ENCODE measurements at places on chromosomes 3 and 15.

DNA sequence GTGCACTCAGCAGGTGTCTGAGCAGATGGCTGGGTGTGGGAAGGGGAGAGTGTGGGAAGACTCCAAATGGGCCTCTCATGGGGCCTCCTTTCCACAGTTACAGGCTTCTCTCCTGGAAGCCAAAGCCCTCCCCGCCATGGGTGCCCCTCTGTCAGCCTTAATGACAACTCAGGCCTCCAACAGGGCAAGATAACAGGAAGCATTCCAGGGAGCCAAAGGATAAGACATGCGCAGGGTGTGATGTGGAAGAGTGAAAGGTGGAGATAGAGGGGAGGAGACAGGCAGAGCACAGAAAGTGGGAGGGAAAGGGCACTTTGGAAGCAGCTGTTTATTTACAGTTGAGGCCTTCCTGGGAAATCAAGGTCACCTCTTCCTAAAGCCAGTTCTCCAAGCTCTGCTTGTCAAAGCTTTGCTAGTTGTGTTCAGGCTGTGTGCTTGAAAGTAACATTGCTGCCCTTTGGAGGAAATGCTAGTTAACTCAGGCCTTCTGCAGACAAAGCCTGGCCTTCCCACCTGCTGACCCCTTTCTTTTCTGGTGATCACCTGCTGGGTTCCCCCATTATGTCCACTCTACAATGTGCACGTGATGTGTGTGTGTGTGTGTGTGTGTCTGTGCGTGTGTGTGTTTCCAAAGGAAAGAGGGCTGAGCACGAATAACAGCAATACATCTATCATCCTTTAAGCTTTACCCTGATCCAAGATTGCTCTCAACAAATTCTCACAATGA lies 35.2 kb upstream of the SMAD3 start:
- no peak for DNase-seq

DNA sequence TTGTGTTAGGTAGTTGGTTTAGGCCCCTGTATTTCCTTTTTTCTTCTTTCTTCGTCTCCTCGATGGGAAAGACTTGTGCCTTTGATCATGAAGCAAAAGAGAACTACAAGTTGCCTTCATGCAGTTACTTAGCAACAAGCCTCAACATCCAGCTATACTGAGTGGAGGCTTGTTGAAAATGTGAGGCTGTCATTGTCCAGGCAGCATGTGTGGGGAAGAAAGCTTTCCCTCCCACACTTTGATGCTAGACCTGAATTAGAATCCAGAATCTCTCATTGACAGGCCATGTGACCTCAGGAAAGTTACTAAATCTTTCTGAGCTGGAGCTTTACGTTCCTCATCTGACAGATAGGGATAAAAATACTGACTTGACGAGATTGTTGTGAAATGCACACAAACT lies 23.7 kb downstream of the IFT122 start:
- no peak for DNase-seq

DNA sequence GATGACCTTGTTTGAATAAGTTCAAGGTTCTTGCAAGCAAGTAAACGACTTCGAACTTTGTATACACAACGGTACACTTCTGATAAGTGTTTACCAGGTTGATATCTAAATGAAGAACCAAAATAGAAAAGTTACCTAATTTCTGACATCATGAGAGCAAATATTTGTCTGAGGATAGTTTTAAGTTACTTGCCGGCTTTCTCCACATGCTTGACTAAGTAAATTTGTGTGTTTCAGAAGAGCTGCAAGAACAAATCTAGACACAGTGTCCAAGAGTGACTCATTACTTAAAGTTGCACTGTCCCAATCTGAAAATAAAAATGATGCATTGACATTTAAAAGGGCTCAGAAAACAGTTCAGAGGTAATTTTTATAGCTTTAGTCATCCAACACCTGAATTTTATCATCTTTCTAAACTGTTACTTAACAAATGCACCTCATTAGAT lies 115.1 kb downstream of the HERC1 start:
- no peak for DNase-seq

DNA sequence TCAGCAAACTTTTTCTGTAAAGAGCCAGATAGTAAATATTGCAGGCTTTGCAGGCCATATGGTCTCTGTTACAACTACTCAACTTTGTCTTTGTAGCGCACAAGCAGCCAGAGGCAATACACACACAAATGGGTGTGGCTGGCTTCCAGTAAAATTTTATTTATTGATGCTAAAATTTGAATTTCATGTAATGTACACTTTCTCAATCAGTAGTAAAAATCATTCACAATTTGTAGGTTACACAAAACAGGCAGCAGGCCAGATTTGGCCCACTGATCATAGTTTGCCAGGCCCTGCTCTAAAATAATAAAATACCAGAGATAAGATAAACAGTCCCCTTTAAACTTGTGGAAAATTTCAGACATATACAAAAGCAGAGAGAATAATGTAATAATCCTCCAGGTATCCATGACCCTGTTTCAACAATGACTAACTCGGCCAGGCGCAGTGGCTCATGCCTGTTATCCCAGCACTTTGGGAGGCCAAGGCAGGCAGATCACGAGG lies 330.3 kb downstream of the SHQ1 start:
- DNase-seq, result no peak

- DNase-seq, result no peak
Observed at GRCh38 chr15:99435877-99436541, 129.8 kb upstream of the MEF2A start.

- no peak for DNase-seq
Observed at GRCh38 chr3:182837855-182838454, 44.7 kb downstream of the ATP11B start.
